ENCODE measurements at places on chromosomes 5 and 9. TPM values are rescaled to one million over a fixed set of nuclear protein-coding genes. Genes with fewer than 3 reads are reported as not detected.

Gene IL9
- total RNA-seq: not detected

Gene SPATA31C1
- not detected for total RNA-seq

Gene SPARC
- 408 TPM for total RNA-seq

- no peaks in the 10 kb centered on the region for H3K36me3 ChIP-seq
- DNase-seq: no peak
- no peak overlapping the region for H3K27ac ChIP-seq
- no peak overlapping the region for H3K4me3 ChIP-seq
- no peaks in the 10 kb centered on the region for H3K4me1 ChIP-seq
Observed at GRCh38 chr5:41118177-41118576, 47.0 kb upstream of the MROH2B start.

GRCh38 chr5:28542987-28543386 lies 1504.6 kb upstream of the CDH9 start:
- H3K36me3 ChIP-seq: no peaks in the 10 kb centered on the region
- H3K27ac ChIP-seq: no peak overlapping the region
- H3K27me3 ChIP-seq: no peaks in the 10 kb centered on the region
- no peak overlapping the region for H3K4me3 ChIP-seq
- H3K4me1 ChIP-seq: no peaks in the 10 kb centered on the region
